ENCODE measurements at places on chromosomes 5 and 9. TPM values are rescaled to one million over a fixed set of nuclear protein-coding genes. Genes with fewer than 3 reads are reported as not detected.

The IL33 gene
- 4.2 TPM for total RNA-seq

The MZB1 gene
- total RNA-seq: 1.4 TPM

The CORO2A gene
- 85.1 TPM for total RNA-seq

GRCh38 chr5:148619484-148619883 is 34.8 kb downstream of the HTR4 start:
- no peak for DNase-seq
- no peak overlapping the region for H3K27ac ChIP-seq
- no peaks in the 10 kb centered on the region for H3K36me3 ChIP-seq
- no peaks in the 10 kb centered on the region for H3K4me1 ChIP-seq

DNA sequence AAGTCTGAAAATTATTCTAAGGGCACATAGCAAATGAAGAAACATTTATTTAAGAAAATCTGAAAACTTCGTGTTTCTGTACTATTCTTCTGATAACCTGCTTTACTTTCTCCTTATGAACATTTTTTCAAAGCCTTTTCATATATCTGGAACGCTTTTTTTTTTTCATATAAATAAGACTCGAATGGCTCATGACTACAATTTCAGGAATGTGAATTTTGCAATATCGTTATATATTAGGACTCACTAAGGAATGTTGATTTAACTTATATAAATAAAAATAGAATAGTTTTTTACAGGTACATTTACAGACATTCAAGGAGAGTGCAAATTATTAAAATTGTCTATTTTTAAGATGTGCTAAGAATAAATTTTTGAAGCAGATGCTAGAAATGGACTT is 42.9 kb downstream of the GPBP1 start:
- H3K36me3 ChIP-seq: peaks cover 32% of the 10 kb centered on the region
- H3K27me3 ChIP-seq: no peaks in the 10 kb centered on the region
- H3K4me1 ChIP-seq: no peaks in the 10 kb centered on the region

- DNase-seq: no peak
- no peak overlapping the region for H3K27ac ChIP-seq
- no peaks in the 10 kb centered on the region for H3K36me3 ChIP-seq
- H3K4me3 ChIP-seq: no peak overlapping the region
- H3K27me3 ChIP-seq: no peaks in the 10 kb centered on the region
- H3K4me1 ChIP-seq: no peaks in the 10 kb centered on the region
These were observed 95.3 kb downstream of the SPOCK1 start for GRCh38 chr5:137403869-137404268.

DNA sequence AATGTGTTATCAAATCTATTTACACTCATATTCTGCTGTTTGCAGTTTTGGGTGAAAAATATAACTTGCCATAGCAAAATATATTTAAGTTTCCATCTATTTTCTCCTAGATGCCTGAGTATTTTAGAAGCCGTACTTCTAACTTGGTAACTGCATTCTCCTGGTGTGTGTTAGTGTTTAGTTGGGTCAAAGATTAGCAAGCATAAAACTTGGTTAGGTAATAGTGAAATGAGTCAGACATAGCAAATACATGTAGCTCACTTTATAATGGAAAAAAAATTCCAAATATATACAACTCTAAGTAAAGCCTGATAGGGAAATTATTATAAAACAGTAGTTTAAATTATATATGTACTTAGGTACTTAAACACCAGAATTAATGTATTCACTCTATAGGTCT is 640.7 kb upstream of the ST8SIA4 start:
- no peak for DNase-seq
- H3K4me1 ChIP-seq: no peaks in the 10 kb centered on the region
- H3K27me3 ChIP-seq: no peaks in the 10 kb centered on the region
- H3K27ac ChIP-seq: no peak overlapping the region
- no peaks in the 10 kb centered on the region for H3K36me3 ChIP-seq
- H3K4me3 ChIP-seq: no peak overlapping the region

GRCh38 chr5:65482736-65483545 is 1.2 kb upstream of the ADAMTS6 start:
- no peaks in the 10 kb centered on the region for H3K27me3 ChIP-seq
- peaks cover 26% of the 10 kb centered on the region for H3K4me1 ChIP-seq
- peak overlapping the region; percentile 84 for H3K27ac ChIP-seq
- H3K4me3 ChIP-seq: peak overlapping the region; percentile 59

DNA sequence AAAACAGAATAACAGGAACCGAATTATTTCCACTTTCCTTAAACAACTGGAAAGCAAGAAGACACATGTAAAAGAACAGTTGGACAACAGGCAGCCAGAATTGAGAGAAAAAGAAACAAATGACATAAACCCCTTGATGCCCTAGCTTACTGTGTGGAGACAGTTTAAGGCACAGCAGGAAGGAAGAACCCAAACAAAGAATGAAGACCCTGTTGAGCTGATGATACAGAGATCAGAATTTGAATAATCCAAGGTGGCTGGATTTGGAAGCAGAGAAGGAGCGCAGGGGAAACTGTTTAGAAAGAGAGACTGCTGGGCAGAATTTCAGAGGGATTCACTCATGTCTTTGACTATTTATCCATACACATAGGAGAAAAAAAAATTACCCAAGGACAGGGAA is 316.3 kb upstream of the POU5F2 start:
- DNase-seq: no peak
- no peaks in the 10 kb centered on the region for H3K4me1 ChIP-seq
- no peak overlapping the region for H3K27ac ChIP-seq
- no peaks in the 10 kb centered on the region for H3K36me3 ChIP-seq
- no peaks in the 10 kb centered on the region for H3K27me3 ChIP-seq

- no peak for DNase-seq
- no peaks in the 10 kb centered on the region for H3K36me3 ChIP-seq
- no peak overlapping the region for H3K27ac ChIP-seq
- H3K27me3 ChIP-seq: no peaks in the 10 kb centered on the region
These were observed 72.5 kb downstream of the TRIM36 start for GRCh38 chr5:115097236-115097635.

DNA sequence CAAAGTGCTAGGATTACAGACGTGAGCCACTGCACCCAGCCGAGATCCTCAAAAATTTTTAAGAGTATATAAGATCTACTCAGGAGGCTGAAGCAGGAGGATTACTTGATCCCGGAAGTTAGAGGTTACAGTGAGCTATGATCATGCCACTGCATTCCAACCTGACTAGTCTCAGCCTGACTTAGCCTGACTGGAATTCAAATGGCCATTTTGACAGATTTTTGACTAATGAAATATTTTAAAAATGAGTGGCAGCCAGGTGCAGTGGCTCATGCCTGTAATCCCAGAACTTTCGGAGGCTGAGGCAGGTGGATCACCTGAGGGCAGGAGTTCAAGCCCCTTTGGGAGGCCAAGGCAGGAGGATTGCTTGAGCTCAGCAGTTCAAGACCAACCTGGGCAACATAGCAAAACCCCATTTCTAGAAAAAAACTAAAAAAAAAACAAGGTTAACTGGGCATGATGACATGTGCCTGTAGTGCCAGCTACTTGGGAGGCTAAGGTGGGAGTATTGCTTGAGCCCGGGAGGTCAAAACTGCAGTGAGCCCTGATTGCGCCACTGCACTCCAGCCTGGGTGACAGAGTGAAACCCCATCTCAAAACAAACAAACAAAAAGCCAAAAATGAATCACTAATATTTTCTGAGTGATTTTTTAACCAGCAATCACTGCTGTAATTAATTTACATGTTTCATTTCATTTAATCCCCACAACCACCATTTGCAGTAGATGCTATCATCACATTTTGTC is 16.6 kb downstream of the ATOX1 start:
- no peak overlapping the region for H3K4me3 ChIP-seq
- H3K27me3 ChIP-seq: no peaks in the 10 kb centered on the region
- no peak for DNase-seq
- H3K4me1 ChIP-seq: no peaks in the 10 kb centered on the region

Data from Peyer's patch (tissue), 4 donors.